Stimulated activated CD4-positive, alpha-beta T cell treated with anti-CD3 and anti-CD28 coated beads, Interleukin-4, amount 100 ng/mL, for 4 hours (primary cell): ENCODE measurements at places on chromosomes 7 and 10.

- DNase-seq = no peak
Measured at GRCh38 chr10:129771024-129771423, 193.1 kb downstream of the EBF3 start.

DNA sequence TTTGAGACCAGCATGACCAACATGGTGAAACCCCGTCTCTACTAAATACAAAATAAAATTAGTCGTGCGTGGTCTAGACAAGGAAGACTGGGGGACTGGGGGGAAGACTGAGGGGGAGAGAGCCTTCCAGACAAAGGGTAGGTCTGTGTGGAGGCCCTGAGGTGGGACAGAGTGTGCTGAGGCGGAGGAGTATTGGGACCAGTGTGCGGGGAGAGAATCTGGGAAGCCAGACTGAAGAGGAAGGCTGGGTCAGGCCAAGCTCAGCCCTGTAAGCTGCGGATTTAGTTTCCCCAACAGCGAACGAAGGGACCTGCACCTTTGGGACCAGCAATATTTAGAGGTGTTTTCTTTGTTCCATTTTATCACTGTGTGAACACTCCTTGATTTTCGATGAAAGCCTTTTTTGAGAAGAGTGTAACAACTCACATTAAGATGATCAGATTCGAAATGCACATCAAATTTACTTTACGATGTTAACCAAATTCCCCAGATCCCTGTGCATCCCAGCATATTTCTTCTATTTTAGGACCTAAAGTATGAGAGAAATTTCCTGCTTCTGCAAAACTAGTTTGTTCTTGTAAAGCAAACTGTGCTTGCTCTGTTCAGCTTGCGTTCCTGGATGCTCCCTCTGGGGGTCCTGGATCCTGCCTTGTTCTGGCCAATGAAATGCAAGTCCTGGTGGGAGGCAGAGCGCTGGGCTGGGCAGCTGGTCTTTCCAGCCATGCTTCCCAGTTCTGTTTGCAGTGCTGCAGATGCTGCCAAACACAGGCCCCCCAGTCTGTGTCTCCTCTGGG, 39.4 kb downstream of the PLAU start:
- DNase-seq = no peak

- peak; percentile 93 for DNase-seq
Measured at GRCh38 chr10:62779487-62780248, 24.9 kb upstream of the ADO start.

- DNase-seq = no peak
Measured at GRCh38 chr7:109986701-109987100, 1104.2 kb upstream of the LRRN3 start.

GRCh38 chr7:80659120-80660055, 20.9 kb downstream of the CD36 start:
- no peak for DNase-seq

GRCh38 chr7:107387573-107388219, 82.2 kb upstream of the GPR22 start:
- DNase-seq = no peak

DNA sequence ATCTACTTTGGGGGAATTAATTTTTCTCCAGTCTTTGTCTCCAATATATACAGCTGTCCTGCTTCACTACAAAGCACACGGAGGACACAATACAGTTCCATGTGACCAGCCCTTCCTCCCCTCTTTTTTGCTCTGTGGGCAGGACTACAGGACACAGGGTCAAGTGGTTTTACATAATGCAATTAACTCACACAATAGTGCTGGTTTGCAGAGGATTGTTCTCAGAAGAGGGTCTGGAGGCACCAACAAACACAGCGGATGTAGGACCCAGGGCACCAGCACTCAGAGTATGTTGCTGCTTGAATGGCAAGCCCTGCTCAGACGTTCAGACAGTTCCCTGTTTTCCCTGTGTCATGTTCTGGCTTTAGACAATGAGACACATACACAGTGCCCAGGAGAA, 52.0 kb upstream of the NPTX2 start:
- no peak for DNase-seq

- no peak for DNase-seq
Measured at GRCh38 chr7:43385856-43386255, 197.1 kb upstream of the STK17A start.
